ENCODE measurements at places on chromosomes 16 and 17.

DNA sequence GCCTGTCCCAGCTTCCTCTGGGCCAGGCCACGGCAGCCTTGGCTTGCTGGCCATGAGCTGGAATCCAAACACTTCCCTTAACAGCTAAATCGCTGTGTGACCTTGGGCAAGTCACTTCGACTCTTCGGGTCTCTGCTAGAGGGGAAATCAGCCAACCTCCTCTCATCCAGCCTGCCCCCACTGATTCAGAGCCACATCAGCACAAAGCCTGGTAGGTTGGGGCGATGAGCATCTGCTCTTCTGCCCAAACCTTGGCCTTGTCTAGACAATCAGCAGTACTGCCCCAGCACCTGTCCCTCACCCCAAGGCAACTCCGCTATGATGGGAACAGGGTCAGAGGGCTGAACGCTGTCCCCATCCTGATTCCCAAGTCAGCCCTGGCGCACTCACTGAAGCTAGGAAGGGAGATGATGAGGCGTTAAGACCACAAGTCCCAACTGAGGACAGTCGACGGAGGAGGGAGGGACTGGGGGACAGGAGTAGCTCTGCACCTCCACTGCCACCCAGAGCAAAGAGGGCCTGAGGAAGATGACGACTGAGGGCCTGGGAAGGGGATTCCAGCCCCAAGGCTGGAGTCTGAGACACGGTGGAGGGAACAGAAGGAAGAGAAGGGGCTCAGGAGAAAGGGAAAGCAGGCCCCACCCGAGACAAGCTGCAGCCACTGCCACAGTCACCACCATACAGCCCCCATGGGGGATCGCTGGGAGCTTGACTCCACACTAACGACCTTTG is 1.3 kb downstream of the CLUH start:
- DNase-seq, result no peak

- DNase-seq, result peak; percentile 80
These were observed 27.9 kb downstream of the GABARAPL2 start for GRCh38 chr16:75593825-75594820.

DNA sequence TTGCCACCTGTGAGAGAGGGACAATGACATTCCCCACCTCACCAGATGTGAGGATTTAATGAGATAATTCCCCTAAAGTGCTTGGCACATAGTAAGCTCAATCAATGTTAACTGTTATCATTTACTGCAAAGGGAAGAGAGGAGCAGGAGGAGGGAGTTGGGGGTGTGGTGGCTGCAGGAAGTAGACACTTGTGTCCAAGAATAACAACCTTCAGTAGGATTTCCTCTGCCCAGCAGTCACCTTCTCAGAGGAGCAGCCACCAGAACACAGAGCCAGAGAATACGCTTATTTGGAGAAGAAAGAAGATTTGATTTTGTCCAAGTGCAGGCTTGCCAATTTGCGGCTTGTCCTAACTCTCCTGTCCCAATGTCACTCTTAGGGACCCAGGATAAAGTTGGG is 10.2 kb downstream of the CBX4 start:
- DNase-seq, result no peak

GRCh38 chr17:48597778-48598631 is 4.4 kb upstream of the HOXB5 start:
- peak; percentile 89 for DNase-seq

DNA sequence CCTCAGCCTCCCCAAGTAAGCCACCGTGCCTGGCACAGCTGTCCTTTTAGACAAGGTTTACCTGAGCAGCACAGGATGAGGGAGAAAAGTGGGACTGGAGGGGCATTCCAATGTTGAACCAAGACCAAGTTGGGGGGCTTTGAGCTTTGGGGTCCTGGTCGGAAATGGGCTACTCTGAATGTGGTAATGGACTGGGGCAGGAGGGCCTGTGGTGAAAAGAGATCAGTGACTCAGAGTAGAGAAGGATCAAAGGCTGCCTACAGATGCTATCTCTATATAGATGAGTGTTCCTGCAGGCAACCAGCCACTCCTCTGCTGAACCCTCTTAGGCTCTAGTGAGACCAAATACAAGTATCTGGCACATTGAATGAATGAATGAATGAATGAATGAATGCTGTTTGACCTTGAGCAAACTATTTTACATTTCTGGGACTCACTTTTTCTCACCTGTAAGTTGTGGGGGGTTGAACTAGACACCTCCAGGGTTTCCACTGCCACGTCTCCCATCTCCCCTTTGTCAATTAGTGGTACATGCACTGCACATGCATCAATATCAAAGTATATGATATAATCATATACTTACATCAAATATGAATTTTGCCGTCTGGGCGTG is 26.3 kb upstream of the ETV4 start:
- DNase-seq, result no peak

DNA sequence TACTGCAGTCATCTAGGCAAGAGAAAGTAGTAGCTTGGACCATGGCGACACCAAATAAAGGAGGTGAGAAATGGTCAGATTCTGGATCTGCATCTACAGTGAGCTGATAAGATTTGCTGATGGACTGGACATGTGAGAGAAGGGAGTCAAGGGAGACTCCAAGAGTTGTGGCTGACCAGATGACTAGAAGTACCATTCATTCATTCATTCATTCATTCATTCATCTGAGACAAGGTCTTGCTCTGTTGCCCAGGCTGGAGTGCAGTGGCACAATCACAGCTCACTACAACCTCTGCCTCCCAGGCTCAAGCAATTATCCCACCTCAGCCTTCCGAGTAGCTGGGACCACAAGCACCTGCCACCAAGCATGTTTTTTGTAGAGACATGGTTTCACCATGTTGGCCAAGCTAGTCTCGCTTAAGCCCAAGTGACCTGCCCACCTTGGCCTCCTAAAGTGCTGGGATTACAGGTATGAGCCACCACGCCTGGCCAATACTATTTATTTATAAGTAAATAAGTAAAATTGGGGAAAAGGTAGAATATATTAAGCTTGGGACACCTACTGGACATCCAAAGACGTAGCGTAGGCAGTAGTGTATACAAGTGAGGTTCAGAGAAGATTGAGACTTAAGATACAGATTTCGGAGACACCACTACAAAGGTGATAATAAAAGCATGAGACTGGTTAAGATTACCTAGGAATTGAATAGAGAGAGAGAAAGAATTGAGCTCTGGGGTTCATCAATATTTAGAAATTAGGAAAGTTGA is 15.7 kb upstream of the RNF43 start:
- DNase-seq, result no peak

DNA sequence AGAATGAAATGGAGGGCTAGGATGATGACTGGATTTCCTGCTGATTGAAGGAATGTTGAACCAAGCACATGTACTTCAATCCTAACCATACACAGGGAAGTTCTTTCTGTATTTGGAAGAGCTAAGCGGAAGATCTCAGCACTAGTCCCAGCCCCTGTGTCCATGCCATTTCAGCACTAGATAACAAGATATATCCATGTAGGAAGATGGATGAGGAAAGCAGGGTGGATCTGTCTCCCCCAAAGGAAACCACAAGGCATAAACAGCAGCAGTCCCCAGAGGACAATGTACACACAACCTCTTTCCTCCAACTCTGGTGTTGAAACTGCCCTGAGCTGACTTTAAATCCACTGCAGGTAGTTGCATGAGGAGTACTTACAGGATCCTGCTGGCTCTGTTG is 75.1 kb downstream of the GRIN2A start:
- no peak for DNase-seq

DNA sequence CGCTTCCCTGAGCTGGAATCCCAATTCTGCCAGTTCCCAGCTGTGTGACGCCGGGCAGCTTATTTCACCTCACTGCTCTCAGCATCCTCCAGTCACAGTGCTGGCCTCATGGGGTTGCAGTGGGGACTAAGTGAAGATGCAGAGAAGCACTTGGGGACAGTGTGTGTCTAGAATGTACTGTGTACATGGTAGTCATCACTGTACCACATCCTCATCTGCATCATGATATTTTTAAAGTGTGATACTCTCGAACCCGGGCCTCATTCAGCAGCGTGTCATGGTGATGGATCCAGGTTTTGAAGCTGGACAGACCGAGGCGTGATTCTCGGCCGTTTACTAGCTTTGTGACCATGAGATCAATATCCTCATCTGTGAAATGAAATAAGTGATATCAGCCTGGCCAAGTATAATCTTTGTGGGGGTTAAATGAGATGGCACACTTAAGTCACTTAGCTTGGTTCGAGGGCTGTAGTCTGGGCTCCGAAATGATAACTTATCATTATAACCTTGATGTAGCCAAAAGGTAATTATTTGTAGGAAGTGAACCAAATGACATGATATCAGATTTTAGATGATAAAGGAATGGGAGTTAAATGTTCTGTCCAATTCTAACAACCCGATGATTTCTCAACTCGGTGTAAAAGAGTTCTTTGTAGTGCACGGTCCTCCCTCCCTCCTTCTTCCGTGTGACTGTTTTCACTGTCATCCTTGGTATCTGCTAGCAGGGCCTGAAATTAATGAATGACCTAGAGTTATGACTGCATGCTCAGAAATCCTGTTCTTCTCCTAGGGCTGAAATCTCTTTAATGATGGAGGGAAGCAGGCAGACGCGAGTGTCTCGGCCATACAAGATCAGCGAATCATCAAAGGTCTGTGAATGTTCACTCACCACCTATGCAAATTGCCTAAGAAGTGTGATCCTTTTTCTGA is 2.0 kb downstream of the KLHL36 start:
- peak; percentile 88 for DNase-seq

- DNase-seq, result peak; percentile 68
These were observed 313.3 kb upstream of the XYLT1 start for GRCh38 chr16:17784073-17784472.

DNA sequence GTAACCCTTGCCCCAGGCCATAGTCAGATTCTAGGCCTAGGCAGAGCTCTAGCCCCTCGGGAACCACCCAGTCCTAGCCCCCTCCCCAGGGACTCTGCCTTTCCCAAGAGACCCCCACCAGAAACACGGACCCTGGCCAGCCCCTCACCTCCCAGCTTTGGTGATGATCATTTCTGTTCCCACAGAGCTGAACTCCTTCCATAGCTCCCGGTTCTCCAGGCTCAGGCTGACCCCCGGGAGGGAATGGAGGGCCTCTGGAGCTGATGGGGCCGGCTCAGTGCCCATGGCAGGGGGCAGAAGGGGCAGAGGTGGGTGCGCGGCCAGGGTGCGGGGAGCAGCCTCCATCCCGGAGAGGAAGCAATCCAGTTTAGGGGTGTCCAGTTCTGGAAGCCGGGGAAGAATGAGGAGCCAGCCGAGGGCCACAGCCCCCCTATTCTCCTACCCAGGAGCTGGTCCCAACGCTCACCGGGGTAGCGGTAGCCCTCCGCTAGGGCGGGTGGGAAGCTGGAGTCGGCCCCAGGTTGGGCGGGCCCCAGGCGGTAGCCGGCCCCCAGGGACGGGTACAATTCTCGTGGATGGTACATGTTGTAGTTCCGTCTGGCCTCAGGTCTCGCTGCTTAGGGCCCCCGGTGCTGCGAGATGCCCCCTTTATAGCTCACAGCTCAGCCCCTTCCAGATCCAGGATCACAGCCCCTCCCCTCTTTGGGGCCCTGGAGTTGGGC is 953 bp downstream of the TBX6 start:
- no peak for DNase-seq

GRCh38 chr16:30989469-30990047 is 4.6 kb downstream of the HSD3B7 start:
- DNase-seq, result no peak

DNA sequence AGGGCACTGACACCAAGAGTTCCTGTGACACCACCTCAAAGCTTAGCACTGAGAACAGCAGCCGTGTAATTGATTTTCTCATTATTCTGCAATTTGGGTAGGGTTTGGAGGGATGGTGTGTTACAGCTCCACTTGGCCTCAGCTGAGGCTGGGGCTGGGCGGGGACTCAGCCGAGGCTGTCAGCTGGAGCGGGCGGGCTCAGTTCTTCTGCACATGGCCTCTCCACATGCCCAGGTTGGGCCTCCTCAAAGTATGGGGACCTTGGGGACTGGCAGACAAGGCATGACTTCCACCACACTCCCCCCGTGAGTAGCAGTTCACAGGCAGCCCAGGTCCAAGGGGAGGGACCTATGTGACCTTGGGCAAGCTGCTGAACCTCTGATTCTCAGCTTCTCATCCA is 171.5 kb downstream of the IRF8 start:
- no peak for DNase-seq

DNA sequence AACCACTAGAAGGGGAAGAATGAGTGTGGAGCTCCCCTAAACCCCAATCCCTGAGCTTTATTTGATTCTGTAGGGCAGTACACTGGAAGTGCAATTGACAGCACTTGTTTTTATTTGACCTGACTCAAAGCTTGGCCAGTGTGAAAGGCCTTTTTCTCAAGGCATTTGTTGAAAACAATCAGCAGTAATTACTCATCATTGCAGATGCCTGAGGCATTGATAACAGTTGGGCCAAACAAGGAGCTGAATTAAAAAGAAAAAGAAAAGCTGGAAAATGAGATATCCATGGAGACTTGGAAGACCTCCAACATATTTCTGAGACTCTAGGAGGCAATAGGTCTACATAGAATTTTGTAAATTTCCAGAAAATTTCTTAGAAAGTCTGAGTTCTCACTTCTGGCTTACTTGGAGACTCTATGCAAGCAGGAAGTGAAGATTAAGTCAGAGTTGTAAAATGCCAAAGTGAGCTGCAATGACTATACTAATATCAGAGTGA is 200.8 kb upstream of the KCNJ16 start:
- DNase-seq, result peak; percentile 87

DNA sequence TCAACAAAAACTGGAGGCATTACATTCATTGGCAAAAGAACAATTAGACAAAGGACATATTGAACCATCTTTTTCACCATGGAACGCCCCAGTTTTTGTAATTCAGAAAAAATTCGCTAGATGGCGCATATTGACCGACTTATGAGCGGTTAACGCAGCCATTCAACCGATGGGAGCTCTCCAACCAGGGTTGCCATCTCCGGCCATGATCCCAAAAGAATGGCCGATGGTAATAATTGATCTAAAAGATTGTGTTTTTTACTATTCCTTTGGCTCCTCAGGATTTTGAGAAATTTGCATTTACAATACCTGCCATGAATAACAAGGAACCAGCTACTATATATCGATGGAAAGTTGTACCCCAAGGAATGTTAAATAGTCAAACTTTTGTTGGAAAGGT is 21.4 kb downstream of the ALOX15B start:
- DNase-seq, result peak; percentile 62

DNA sequence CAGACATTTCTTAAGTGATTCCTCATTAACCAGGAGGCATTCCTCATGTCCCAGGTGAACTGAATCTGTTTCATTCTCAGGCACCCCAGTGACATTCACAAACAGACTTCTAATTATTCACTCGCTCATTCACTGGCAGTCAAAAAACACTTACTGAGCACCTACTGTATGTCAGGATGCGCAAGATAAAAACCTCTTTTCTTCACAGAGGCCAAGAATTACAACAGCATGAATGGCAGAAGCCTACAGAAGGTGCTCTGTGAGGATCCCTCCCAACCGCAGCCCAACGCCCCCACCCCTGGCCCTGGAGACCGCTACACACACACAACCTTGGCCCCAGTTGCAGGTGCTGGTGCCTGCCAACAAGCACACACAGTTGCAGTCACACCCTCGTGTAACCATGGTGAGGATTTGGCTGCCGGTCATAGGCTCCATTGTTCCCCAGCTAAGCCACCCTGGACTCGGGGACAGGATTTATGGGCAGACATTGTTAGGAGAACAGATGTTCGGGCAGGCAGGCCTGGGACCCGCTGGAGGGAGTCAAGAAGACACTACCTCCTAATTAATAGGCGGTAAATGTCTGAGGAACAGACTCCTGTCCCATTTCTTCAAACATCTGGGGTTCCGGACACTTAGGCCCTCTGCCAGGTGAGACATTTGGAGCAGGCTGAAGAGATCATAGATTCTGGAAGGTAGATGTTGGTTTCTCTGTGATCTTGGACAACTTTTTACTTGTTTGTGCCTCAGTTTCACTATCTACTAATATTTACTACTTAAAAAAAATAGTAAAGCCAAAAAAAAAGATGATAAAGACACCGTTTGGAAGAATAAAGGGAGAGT is 43.2 kb downstream of the CUEDC1 start:
- DNase-seq, result no peak

All from fibroblast of skin of abdomen (primary cell).